Karpas-422 (cell line): ENCODE measurements at places on chromosomes 1 and 21. TPM values are rescaled to one million over a fixed set of nuclear protein-coding genes. Genes with fewer than 3 reads are reported as not detected.

DNA sequence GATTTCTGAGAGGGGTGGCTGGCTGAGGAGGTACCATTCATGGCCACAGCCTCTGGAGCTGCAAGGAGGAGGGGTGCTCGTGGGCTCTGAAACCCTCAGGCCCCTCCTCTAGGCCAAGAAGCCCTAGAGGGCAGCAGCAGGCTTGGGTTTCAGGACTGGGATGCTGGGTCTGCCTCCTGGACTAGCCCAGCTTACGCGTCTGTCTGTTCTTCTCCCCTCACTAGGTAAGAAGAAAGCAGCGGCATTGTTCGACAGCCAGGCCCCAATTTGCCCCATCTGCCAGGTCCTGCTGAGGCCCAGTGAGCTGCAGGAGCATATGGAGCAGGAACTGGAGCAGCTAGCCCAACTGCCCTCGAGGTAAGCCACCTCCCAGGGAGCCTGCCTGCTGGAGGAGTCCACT lies 60.3 kb downstream of the TMEM53 start:
- DNase-seq = no peak
- H3K27ac ChIP-seq = no peak overlapping the region
- H3K4me3 ChIP-seq = no peak overlapping the region
- no peaks in the 10 kb centered on the region for H3K36me3 ChIP-seq

GRCh38 chr1:197200272-197200899 lies 53.9 kb upstream of the ASPM start:
- peaks cover 54% of the 10 kb centered on the region for H3K4me1 ChIP-seq
- peak; percentile 58 for DNase-seq
- H3K27me3 ChIP-seq = no peaks in the 10 kb centered on the region
- 0 out of 2 replicates have a peak overlapping the region, but pooled peaks have one; percentile 27 for H3K27ac ChIP-seq

DNA sequence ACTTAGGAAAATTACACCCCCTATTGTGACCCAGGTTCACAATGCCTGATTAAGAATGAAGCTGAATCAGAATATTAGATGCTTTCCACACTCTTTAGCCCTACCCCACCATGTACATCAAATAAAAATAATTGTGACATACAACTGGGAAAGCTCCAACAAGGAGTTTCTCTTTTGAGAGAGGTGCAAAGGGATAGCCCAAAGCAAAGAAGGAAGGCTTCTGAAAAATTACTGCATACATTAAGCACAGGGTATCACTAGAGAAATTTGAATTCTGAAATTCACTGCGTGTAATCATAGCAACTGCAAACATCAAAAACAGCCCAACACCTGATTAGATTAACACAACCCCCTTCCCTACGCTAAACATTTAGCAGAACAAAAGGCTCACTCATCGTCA lies 34.1 kb downstream of the PDE4B start:
- no peaks in the 10 kb centered on the region for H3K27me3 ChIP-seq
- DNase-seq = no peak
- no peaks in the 10 kb centered on the region for H3K4me1 ChIP-seq
- no peak overlapping the region for H3K27ac ChIP-seq
- H3K4me3 ChIP-seq = no peak overlapping the region
- no peaks in the 10 kb centered on the region for H3K36me3 ChIP-seq

GRCh38 chr1:32028746-32029145 lies 15.1 kb downstream of the KHDRBS1 start:
- no peaks in the 10 kb centered on the region for H3K27me3 ChIP-seq
- H3K4me3 ChIP-seq = no peak overlapping the region
- no peak overlapping the region for H3K27ac ChIP-seq
- peaks cover 28% of the 10 kb centered on the region; the same call in 1 of the 2 replicates for H3K36me3 ChIP-seq

DNA sequence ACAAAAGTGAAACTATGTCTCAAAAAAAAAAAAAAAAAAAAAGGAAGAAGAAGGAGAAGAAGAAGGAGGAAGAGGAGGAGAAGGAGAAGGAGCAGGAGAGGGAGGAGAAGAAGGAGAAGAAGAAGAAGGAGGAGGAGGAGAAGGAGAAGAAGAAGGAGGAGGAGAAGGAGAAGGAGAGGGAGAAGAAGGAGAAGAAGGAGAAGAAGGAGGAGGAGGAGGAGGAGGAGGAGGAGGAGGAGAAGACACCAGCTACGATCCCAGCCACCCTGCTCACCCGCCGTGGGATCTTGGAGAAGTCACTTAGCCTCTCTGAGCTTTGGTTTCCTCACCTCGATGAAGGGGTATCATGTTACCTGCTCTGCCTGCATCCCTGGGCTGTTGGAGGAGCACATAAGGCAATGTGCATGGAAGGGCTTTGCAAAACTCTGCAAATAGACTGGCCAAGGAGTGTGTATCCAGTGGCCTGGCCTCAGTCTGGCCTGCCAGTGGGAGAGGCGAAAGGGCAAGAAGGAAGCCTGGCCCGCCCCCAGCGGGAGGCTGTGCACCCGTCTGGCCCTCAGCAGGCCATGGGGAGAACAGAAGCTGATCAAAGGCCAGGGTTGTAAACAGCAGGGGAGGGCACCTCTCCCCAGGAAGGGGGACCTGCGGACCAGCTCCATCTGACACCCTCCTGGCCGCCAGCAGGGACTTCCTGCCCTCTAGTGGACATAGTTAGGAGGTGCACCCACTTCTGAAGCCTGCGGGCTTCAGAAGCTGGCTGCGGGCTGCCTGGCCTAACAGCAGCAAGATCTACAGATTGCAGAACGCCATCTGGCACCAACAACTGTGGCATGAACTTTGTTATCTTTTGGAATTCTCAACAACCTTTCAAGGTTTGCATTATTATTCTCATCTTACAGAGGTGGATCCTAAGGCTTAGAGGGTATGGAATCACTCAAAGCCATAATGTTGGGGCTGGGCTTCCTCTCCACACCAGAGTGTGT lies 19.2 kb upstream of the CDK18 start:
- H3K27me3 ChIP-seq = no peaks in the 10 kb centered on the region
- H3K27ac ChIP-seq = no peak overlapping the region
- H3K4me3 ChIP-seq = no peak overlapping the region
- peak; percentile 89 for DNase-seq

GRCh38 chr1:198918920-198919319 lies 280.1 kb downstream of the PTPRC start:
- H3K4me3 ChIP-seq = no peak overlapping the region
- H3K27ac ChIP-seq = no peak overlapping the region
- peaks cover 9% of the 10 kb centered on the region; the same call in 1 of the 2 replicates for H3K36me3 ChIP-seq
- H3K4me1 ChIP-seq = peaks cover 42% of the 10 kb centered on the region

GRCh38 chr1:218439541-218440295 lies 94.6 kb downstream of the TGFB2 start:
- DNase-seq = no peak
- no peak overlapping the region for H3K27ac ChIP-seq
- no peak overlapping the region for H3K4me3 ChIP-seq
- H3K36me3 ChIP-seq = no peaks in the 10 kb centered on the region
- H3K4me1 ChIP-seq = no peaks in the 10 kb centered on the region
- no peaks in the 10 kb centered on the region for H3K27me3 ChIP-seq

DNA sequence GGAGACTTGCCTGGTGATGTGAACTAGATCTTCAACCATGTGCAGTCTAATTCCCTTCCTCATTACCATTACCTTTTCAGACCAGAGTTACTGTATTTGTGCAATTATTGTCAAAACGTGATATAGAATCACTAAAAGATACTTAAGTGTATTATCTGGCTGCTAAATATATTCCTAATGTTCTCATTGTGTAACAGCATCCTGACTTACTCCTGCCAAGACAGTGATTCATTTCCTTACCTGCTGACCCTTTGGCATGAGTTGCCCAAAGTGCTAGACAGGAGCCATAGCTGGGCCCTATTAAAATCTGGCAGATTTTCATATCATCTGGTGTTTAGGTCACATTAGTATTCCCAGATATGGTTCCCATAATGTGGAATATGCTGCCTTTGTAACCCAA lies 598.3 kb upstream of the CAMK1G start:
- no peak for DNase-seq
- no peak overlapping the region for H3K27ac ChIP-seq
- H3K4me1 ChIP-seq = no peaks in the 10 kb centered on the region
- no peaks in the 10 kb centered on the region for H3K27me3 ChIP-seq
- H3K36me3 ChIP-seq = no peaks in the 10 kb centered on the region
- H3K4me3 ChIP-seq = no peak overlapping the region

DNA sequence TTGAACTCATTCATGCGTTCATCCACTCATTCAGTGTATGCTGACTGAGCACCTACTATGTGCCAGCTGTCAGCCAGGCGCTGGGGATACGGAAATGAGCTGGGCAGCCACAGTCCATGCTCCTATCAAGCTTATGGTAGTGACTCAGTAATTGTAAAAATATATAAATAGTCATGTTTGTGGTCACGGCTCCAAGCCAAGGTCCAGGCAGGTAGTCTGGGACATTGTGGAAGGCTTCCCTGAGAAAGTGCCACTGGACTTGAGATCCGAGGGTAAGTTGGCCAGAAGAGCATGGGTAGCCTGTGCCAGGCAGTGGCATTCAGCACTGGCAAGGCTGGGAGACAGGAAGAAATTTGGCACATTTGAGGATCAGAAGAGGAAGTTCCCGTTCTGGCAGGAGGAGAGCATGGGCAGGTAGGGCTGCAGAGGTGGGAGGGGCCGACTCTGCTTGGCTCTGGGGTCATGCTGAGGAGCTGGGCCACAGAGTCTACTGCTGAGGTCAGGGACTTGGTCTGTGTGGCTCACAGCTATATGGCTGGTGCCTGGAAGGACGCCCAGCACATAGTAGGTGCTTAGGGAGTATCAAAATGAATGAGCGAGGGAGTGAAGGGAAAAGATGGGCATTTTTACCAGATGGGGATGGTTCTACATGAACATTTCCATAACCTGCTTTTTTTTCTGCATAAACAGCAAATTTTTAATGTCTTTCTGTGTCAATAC lies 6.9 kb downstream of the PTPRF start:
- H3K27ac ChIP-seq = no peak overlapping the region
- DNase-seq = no peak
- no peaks in the 10 kb centered on the region for H3K4me1 ChIP-seq
- no peak overlapping the region for H3K4me3 ChIP-seq

DNA sequence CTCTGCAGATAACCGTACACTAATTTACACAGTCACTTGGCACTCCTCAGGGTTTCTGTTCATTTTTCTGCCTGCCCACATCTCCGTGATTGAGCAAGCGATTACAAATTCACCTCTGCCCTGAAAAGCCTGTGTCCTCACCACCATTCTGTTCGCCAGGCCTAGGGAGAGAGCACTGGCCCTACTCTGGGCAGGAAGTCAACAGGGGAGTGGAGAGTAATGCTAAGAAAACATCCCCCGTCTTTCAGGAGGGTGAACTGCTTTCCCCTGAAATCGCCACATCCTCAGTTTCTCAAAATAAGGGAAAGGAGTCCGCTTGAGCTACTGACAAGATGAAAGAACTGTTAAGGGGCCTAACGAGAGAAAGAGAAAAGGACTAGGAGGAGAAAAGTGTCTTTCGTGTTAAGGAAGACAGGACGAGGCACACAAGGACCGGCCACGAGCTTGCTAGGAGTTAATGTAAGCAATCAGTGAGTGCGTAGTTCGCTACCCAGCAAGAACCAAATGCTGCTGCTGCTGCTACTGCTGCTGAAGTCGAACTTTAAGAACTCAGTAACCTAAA lies 632 bp downstream of the PEX19 start:
- peaks cover 11% of the 10 kb centered on the region for H3K4me1 ChIP-seq
- peak; percentile 56 for DNase-seq
- H3K4me3 ChIP-seq = peak overlapping the region; percentile 82
- no peaks in the 10 kb centered on the region for H3K27me3 ChIP-seq

GRCh38 chr1:22388671-22389450 lies 62.8 kb upstream of the ZBTB40 start:
- H3K4me3 ChIP-seq = no peak overlapping the region
- no peak for DNase-seq
- no peak overlapping the region for H3K27ac ChIP-seq
- no peaks in the 10 kb centered on the region for H3K4me1 ChIP-seq
- H3K27me3 ChIP-seq = no peaks in the 10 kb centered on the region
- no peaks in the 10 kb centered on the region for H3K36me3 ChIP-seq

DNA sequence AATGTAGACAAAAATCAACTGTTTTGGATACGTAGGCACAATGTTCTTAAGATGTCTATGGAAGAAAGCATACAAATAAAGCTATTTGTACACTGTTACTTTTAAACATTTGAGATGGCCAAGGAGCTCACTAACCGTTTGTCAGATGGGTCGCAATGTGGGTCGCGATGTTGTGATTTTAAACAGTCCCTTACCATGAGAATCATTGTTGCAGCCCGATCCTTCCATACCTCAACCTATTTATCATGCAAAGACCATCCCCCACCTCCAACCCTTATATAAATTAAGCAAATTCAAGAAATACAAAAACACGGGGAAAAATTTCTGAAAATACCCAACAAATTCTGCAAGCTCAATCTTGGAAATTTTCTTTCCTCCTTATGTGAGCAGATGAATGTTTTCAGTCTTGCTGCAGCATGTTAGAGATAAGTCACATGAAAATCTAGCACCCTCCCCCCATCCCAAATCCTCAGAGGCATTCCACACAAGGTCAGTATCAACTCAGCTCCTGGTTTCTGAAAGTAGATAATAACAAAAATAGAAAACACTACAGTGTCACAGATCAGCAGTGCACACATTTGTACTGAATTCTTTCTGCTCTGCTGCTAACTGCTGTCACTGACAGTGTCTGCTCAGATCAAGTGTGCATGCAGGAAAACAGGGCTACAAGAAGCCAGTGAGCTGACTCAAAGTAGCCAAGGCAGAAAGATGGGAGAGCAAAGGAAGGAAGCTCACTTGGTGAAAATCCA lies 92.9 kb upstream of the TTC39A start:
- peaks cover 41% of the 10 kb centered on the region; the same call in 1 of the 2 replicates for H3K36me3 ChIP-seq
- H3K27me3 ChIP-seq = no peaks in the 10 kb centered on the region
- H3K4me1 ChIP-seq = peaks cover 12% of the 10 kb centered on the region
- H3K27ac ChIP-seq = peak overlapping the region; percentile 37; the same call in 1 of the 2 replicates
- no peak for DNase-seq

- no peak for DNase-seq
- peaks cover 9% of the 10 kb centered on the region for H3K4me1 ChIP-seq
- no peaks in the 10 kb centered on the region for H3K36me3 ChIP-seq
- H3K27ac ChIP-seq = no peak overlapping the region
- H3K4me3 ChIP-seq = no peak overlapping the region
- H3K27me3 ChIP-seq = no peaks in the 10 kb centered on the region
Observed at GRCh38 chr1:57517587-57518374, 93.9 kb upstream of the DAB1 start.

GRCh38 chr1:207969528-207969927 lies 58.6 kb upstream of the CD34 start:
- no peaks in the 10 kb centered on the region for H3K36me3 ChIP-seq
- no peak overlapping the region for H3K27ac ChIP-seq
- no peak for DNase-seq
- no peaks in the 10 kb centered on the region for H3K4me1 ChIP-seq
- H3K4me3 ChIP-seq = no peak overlapping the region

BCL2L15 gene
- 0.48 and 1.0 TPM in 2 replicates for total RNA-seq

SH2D2A gene
- total RNA-seq = not detected in 2 replicates

CLIC6 gene
- not detected in 2 replicates for total RNA-seq

KCND3 gene
- not detected in 2 replicates for total RNA-seq

KHDRBS1 gene
- total RNA-seq = 70.9 and 77.5 TPM in 2 replicates

MINDY1 gene
- total RNA-seq = 9.9 and 13.0 TPM in 2 replicates

IVL gene
- not detected in 2 replicates for total RNA-seq
